ENCODE measurements at places on chromosomes 2 and 18. TPM values are rescaled to one million over a fixed set of nuclear protein-coding genes. Genes with fewer than 3 reads are reported as not detected.

- peak; percentile 46 for DNase-seq
Measured at GRCh38 chr2:25043241-25043867, 1.5 kb downstream of the EFR3B start.

- no peak for DNase-seq
Measured at GRCh38 chr2:182144041-182144775, 158.6 kb downstream of the PPP1R1C start.

DNA sequence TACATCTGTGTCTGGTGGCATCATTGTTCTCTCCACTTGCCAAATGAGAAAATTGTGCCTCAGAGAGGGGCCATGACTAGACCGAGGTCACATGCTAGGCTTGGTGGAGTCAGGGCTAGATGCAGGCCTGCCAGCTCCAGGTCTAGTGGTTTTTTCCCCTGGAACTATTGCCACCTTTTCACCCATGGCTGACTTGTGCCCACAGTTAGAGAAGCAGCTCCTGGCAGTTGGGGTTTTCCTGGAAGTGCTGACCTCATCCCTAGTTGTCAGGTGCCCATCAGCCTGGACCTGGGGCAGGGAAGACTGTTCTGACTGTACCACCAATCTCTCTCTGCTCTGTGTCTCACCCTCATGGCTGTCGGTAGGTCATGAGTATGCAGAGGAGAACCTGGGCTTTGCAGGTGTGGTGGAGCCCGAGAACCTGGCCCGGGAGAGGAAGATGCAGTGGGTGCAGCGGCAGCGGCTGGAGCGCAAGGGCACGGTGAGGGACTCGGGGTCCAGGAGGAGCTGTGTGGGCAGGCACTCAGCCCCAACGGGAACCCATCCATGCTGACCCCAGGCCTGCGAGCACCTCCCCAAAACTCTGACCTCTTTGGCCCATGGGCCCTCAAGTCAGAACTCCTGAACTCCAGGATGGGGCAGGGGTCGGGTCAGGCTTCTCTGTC lies 12.4 kb upstream of the CATIP start:
- no peak for DNase-seq

GRCh38 chr2:161273038-161273760 lies 35.0 kb upstream of the PSMD14 start:
- peak; percentile 65 for DNase-seq

The GCG gene
- not detected for total RNA-seq

DNA sequence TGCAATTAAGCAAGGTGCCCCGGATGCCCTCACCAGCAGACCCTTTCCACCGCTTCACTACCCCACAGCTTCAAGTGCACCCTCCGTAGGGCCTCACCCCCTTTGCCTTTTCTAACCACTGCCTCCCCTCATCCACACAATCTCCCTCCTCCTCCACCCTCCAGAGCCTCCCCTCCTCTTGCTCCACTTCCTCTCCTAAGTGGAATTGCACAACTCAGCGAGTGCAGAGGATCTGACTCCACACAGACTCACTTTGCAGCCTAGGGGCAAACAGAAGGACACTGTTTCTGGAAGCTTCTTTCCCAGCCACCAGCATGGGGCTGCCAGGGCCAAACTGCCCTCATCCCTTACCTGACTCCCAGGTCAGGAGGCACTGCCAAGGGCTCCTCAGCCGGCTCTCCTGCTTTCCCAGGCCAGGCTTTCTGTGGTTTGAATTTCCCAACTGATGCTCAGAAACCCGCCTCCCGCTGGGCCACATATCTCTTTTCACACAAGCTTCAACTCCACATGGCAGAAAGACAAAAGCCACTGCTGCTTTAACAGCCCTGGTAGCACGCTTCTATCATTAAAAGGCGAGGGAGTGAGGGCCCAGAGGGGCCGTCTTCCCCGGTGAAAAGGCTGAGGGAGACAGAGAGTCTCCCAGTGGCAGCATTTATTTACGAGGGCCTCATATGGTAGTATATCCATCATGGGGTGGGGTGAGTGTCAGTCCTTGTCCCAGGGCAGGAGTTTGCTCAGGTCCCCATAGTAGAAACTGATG lies 74.7 kb upstream of the MGAT4A start:
- DNase-seq: peak; percentile 97

GRCh38 chr18:32443033-32443705 lies 27.5 kb downstream of the GAREM1 start:
- DNase-seq: no peak

The GPC1 gene
- 36.9 TPM for total RNA-seq

DNA sequence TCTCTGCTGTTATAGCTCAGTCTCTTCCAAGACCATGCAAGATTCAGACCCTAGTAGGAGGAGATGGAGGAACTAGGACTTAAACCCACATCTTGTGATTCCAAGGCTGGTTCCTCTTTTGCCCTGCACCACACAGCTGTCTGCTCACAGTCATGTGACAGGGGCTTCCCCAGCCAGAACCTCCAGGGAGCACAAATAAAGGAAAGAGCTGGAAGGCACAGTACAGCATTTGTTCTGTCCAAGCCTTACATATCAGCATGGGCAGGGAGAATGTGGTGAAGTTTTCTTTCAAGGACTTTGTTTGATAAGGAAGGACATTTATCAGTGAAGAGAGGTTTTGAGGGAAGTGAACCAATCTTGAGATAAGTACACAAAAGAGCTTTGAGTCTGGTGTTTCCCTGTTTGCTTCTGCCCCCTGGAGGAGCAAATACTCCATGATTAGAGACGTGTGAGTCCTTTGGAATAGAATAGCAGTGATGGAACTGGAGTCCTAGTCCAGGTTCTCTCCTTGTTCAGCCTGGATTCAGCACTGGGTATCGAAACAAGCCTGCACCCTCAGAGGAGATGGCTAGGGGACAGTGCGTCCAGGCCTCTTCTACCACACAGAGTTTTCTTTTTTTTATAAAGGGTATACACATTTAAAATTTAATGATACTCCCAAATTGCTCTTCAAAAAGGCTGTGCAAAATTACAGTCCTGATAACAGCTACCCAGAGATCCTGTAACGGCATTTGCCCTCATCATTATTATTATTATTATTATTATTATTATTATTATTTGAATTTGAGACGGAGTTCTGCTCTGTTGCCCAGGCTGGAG lies 24.6 kb upstream of the CASP10 start:
- DNase-seq: peak; percentile 87

The CAPG gene
- 188 TPM for total RNA-seq

The ITGAV gene
- 56.1 TPM for total RNA-seq

- DNase-seq: no peak
Measured at GRCh38 chr2:226037526-226037925, 638.0 kb downstream of the NYAP2 start.

The FAHD2B gene
- 12.1 TPM for total RNA-seq

The FIGN gene
- total RNA-seq: 9.0 TPM

GRCh38 chr2:207255565-207256470 lies 90.1 kb upstream of the KLF7 start:
- DNase-seq: no peak

The IFIH1 gene
- 4.5 TPM for total RNA-seq

DNA sequence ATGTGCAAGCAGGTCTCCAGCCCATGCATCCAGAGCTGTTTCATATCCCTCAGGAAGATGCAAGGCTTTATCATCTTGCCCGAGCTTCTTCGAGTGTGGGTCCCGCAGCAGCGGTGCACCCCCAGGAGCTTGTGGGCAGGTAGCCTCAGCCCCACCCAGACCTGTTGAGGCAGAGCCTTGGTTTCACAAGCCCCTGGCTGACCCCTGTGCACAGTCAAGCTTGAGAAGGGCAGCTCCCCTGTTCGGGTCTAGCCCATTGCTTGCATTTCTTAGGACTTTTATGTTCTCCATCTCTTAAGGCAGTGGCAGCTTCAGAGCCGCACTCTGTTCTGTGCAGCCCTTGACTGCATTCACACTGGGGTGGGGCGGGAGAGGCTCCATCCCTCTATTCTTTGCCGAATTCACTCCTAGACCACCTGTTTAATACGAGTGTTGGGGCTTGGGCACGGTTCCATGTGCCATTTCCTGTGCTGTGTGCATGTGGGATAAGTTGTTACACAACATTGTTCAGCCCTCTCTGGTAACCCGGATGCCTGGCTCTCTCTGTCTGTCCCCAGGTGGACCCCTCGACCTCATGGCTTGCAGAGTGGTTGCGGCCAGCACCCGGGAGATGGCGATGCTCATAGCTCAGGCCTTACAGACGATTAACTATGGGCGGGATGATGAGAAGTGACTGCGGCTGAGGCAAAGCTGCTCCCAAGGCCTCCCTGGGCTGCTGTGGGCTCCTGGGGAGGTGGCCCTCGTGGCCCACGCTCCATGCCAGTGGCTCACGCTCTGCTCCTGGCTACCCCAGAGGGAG lies 48.7 kb downstream of the IMPA2 start:
- no peak for DNase-seq

The AUP1 gene
- 138 TPM for total RNA-seq

The KLHL41 gene
- total RNA-seq: 0.35 TPM
